NCI-H187 treated with DMSO at 0.1 percent for 48 hours (cell line): ENCODE measurements at places on chromosomes 7 and 10.

- DNase-seq: no peak
These were observed 140.4 kb upstream of the RHEB start for GRCh38 chr7:151660141-151660540.

GRCh38 chr7:112584290-112584689 is 103.5 kb downstream of the LSMEM1 start:
- no peak for DNase-seq

- no peak for DNase-seq
These were observed at the start of gene HGF for GRCh38 chr7:81769891-81770727. Gene HGF (minus strand): TSS chr7:81770047. CDS start chr7:81769971, 76 bp downstream.

GRCh38 chr7:43868681-43869005 is 674 bp downstream of the MRPS24 start:
- no peak for DNase-seq

DNA sequence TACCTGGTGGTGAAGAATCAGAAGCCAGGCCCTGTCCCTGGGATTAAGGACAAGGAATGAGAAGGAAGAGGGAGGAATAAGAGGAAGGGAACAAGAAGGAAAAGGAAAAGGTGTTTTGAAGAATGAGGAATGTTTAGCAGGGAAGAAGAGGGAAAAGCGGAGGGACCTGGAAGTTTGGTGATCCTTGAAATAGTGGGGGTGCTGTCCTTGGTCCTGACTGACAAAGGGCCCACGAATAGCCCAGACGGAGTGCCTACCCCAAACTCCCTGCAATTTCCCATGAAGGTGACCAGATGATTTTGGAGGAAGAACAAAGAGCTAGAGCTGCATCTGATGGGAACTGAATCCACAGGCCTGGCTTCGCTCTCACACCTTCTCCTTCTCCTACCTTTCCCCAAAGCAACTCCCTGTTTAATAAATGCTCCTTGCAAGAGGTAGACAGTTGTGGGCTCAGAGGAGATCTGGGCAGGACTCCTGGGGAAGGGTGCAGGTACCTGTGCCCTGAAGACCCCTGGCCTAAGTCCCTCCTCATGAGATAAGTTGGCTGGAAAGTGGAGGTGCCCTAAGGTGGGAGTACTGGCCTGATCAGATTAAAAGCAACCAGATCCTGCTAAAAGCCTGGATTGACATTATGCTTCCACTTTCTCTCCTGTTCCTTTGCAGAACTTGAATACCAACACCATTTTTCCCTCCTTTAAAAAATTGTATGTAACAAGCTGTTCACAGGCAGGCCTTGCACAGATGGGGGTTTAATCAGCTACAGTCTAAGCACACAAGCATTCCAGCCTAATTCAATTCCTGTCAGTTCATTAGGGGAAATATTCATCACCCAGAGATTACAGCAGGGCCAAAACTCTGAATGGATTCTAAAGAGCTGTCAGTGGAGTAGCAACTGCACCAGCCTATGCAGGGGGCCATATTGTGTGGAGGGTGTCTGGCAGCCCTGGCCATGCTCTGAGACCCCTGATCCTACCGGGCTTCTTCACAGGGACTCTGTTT is 19.4 kb downstream of the KAZALD1 start:
- DNase-seq: no peak

GRCh38 chr10:20088061-20088701 is 271.9 kb downstream of the PLXDC2 start:
- DNase-seq: no peak

DNA sequence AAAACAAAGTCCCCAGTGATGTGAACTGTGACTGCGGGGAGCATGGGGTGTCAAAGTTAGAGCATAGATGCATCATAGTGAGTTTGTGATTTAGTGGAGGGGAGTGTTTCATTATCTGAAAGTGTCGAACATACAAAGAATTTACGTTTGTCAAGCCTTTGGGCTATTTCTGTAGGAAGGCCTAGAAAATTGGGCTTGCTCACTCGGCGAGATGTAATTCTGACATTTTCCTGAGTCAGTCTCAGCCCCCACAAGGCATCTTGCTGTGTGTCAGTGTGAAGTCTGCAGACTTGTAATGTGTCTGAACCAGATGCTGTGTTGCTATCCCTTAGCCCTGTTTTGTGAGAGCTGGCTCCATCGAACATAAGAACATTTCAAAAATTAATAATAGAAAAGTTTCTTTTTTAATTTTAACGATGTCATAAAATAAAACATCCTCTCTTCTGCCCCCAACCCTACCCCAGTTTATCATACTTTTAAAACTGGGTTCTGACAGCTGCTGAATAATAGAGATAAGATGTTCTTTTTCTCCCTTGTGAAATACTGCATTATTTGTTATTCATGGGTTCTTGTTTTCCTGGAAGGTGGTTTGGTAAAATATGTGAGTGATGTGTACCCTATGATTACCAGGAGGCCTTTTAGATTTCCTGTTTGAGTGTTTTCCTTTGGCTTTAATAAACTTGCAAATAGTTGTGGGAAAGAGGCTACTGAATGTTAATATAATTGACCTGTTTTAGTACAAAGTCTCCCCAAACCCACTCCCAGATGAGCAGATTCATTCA is 207.4 kb downstream of the GPR158 start:
- DNase-seq: no peak

GRCh38 chr7:107111196-107111595 is 57.6 kb upstream of the HBP1 start:
- DNase-seq: no peak

- no peak for DNase-seq
These were observed 53.8 kb downstream of the SGCE start for GRCh38 chr7:94602181-94602580.

DNA sequence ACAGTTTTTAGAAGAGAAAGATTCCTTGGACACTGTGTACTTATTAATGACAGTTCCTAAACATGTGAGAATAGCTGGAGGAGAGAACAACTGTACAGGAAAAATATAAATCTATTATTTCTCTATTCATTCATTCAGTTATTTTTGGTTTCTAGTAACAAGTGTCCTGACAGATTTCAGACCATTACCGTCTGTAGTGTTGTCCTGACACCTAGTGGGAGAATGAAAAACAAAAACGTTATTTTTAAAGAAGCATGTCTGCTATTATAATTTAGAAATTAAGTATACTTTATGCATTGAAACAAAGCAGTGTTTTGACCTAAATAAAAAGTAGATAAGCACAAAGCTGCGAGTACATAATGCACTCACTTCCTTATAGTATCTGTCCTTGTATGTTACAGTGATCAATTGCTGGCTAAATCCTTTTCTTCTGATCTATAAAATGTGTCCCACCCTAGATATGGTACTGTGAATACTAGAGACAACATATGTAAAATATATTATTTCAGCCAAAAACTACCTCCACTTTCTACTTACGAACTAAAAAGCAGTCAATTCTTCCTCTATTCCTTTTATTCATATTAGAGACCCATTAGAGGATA is 575.6 kb downstream of the ARL4A start:
- no peak for DNase-seq

DNA sequence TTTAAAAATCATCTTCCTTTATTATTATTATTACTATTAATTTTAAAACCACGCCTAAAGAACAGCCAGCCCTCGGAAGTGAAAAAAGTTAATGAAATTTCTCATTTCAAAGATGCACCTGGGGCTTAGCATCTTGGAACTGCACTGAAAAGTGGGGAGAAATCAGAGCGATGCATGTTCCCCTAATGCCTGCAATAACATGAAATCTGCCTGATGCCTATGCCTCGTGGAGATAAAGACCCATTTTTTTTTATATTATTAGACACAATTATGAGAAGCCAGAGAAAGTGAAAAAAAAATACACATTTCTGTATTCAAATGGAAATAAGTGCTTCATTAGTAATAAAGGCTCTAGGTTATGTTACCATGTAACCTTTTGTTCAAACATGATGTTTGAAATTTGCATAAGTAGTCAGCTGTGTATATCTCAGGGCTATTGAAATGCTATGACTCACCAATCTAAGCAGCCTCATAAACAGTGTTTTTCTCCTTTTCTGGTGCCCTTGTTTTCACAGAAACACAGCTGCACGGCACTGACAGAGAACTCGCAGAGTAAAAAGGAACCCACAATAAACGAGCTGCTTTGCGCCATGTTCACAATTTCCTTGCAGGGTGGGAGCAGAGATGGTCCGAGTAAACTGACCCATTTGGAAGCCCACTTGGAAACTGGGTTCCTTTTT is 175.8 kb upstream of the PRKCQ start:
- no peak for DNase-seq

GRCh38 chr7:2214636-2215035 is 18.1 kb downstream of the MAD1L1 start:
- DNase-seq: no peak

GRCh38 chr7:30327813-30328212 is 43.4 kb downstream of the ZNRF2 start:
- no peak for DNase-seq

- DNase-seq: no peak
These were observed 252.9 kb downstream of the THSD7A start for GRCh38 chr7:11579141-11579540.

- DNase-seq: no peak
These were observed 875.8 kb upstream of the CELF2 start for GRCh38 chr10:10141782-10142382.

DNA sequence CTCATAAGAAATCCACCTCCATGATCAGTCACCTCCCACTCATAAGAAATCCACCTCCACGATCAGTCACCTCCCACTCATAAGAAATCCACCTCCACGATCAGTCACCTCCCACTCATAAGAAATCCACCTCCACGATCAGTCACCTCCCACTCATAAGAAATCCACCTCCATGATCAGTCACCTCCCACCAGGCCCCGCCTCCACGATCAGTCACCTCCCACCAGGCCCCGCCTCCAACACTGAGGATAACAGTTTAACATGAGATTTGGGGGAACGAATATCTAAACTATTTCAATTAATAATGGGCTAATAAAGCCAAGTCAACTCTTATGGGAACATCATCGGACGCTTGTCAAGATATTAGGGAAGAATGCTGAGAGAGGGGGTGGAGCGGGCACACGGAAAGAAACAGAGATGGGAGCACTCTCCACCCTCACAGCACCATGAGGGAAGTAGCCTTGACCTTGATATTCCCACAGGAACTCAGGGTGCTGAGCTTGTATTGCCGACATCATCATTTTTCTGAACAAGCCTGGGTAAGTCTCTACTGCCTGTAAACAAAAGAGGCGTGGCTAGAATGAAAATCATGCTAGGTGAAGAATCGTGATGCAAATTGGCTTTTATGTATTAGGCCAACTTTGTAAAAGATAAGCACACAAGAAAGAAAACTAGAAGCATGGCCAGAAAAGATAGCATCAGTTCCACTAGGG is 303.5 kb upstream of the KLF6 start:
- no peak for DNase-seq

DNA sequence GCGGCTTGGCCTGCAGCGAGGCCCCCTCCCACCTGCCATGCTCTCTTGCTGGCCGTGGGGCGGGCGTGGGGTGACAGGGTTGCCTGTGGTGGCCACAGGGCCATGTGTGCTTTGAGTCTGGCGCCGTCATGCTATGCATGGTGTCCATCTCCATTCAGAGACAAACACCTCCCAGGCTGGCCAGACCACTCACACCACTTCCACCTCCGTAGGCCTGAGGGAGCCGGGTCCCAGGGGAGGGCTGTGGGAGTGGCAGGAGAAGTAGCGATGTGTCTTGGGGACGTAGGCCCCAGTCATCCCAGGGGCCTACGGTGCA is 65.5 kb downstream of the DNAJB6 start:
- DNase-seq: no peak

DNA sequence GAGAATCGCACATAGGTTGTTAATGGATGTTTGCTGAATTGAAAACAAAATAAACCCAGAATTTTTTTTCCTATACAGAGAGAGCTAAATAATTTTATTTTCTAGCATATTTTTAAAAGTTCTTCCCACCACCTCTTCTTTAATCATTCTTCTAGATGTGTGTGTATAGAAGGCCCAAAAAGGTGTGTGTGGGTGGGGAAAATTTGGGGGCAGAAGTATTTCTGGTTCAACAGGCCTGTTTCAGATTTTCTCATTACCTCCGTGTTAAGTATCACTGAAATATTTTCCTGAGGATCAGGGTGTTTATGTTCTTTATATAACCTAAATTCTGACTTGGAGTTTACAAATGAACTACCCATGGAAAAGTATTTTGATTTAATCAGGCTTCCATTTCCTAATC is 144.2 kb upstream of the ZNF804B start:
- no peak for DNase-seq

DNA sequence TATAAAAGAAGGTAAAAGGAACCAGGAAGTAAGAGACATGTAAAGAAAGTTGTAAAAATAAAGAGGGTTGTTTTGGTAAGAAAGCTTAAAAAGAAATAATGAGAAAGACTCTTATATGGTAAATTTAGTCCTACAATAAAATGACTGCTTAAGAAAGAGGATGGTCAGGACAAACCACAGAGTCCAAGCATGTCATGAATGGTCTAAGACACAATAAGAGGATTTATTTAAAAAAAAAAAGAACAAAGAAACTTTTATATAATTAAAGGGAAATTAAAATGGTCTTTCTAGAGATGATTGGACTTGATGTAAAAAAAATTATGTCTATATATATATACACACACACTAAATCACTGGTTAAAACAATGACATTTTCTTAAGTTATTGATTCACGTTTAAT is 18.2 kb downstream of the ATAD1 start:
- no peak for DNase-seq

DNA sequence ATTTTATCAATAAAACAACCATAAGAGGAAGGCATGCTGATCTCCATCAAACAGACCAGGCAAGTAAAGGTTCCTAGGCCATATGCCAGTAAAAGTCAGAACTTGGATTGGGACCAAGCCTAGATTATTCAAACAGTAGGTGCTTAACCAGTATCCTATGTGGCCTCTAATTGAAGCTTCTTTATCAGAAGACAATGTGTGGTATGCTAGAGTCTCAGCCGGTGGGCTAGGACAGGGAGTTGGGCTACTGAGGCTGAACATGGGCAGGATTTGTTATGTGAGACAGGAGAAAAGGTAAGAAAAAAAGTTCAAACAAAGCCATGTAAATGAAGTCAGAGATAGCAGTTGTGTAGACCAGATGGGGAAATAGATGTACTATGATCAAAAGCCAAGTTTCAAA is 413.7 kb upstream of the GHITM start:
- DNase-seq: no peak

- no peak for DNase-seq
These were observed 11.0 kb downstream of the MYOF start for GRCh38 chr10:93471110-93471651.

DNA sequence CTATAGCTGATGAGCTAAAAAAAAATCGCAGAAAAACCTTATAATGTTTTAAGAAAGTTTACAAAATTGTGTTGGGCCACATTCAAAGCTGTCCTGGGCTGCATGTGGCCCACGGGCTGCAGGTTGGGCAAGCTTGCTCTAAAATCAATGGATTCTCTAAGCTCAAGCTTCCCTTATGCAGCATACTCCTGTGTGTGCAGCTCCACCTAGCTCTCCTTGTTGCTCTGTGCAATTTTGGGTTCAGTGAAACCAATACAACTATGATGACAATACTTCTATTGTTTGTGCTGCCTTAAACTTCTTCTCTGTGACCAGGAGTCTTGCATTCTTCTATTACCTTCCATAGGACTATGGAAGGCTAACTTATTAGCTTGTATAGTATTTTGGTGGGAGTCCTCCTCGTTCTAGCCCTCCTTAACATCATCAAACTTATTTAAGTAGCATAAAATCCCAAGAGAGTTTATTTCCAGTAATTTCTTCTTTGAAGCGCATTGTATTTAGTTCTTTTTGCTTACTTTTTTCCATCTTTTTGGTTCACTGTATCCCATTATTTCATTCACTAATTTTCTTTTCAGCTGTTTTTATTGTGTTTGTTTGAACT is 170.9 kb upstream of the SMIM30 start:
- no peak for DNase-seq

GRCh38 chr7:44348851-44349781 is 23.7 kb upstream of the CAMK2B start:
- DNase-seq: no peak
